Myocyte (in vitro differentiated cells): ENCODE measurements at places on chromosomes 1 and 21. TPM values are rescaled to one million over a fixed set of nuclear protein-coding genes. Genes with fewer than 3 reads are reported as not detected.

The CACNA1S gene
- total RNA-seq: 57.2 and 58.9 TPM in 2 replicates

The SPRR2F gene
- not detected in 2 replicates for total RNA-seq

The CTSK gene
- 2.6 and 3.0 TPM in 2 replicates for total RNA-seq

The PRAMEF25 gene
- total RNA-seq: not detected in 2 replicates

The FTCD gene
- 0.37 TPM in 1 of 2 replicates, not detected in the other for total RNA-seq

The OLIG2 gene
- total RNA-seq: not detected in 2 replicates

DNA sequence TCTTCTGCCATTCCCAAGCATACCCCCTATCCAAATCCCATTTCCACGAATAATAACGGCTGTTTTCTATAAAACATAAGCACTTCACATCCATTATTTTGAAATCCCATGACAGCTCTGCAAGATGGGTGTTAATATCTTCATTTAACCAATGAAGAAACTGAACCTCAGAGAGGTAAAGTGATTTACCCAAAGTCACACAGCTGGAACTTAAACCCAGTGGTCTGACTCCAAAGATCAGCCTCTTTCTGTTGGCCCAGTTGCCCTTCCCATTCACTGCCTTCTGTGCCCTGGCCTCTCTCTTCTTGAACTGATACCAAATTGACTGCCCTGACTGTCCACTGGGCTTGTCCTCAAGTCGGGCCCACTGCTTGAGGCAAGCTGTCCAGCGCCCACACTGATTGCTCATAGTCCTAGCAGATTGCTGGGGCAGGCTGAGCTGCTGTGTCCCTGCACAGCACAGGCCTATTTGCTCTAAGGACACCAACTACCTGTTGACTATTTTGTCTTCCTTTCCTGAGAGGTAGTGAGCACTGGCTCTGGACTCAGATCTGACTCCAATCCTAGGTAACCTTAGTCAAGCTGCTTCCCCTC is 19.3 kb downstream of the TAL1 start:
- no peak for DNase-seq

DNA sequence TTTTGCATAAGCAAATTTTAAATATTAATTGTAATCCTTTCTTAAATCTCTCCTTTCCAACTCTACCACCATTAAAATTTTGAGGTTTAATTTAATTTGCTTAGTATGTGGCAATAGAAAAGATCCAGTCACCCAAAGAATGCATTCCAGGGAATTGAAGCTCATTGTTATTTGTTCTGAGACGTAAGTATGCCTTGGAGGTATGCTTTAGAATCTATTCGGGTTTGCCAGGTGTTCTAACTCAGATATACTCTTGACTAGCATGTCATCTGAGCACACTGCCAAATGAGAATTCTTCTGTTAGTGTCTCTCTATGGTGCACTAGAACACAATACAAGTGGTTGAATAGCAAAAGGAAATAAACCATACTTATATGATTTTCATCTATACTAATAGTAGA is 813.6 kb upstream of the ADGRL2 start:
- no peak for DNase-seq

DNA sequence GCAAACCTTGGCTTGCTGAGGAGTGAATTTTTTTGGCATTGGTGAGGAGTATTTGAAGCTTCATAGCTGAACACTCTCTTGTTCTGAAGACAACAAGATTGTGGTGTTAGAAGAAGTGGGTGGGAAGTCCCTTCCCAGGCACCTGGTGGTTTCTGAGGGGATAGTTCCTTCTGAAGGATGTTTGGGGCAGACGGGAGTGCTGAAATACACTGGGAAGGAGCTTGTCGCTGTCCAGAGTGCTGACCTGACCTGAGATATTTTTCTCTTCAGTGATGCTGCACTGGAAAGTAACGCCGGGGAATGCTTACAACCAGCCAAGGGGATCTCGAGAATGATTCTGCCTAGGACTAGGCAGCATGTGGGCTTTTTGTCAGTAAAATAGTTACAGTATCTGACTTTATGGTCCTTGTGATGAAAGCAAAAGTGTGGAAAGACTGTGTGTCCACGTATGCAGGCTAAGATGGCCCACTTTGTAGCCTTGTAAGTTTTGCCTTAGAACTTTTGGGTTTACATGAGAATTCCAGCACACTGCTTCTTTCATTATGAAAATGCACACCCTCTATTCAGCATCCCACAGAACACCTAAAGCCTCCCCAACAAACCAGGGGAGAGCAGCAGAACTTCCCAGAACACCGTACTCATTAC is 33.1 kb upstream of the NFASC start:
- DNase-seq: peak; percentile 74

GRCh38 chr1:117656202-117656641 is 50.4 kb downstream of the TENT5C start:
- DNase-seq: no peak
